ENCODE measurements at places on chromosomes 6 and 20. TPM values are rescaled to one million over a fixed set of nuclear protein-coding genes. Genes with fewer than 3 reads are reported as not detected.

The ENPP4 gene
- total RNA-seq: 17.1 TPM

The SALL4 gene
- 0.07 TPM for total RNA-seq

The LINC00237 gene
- not detected for total RNA-seq

The BPI gene
- 0.30 TPM for total RNA-seq

The FOXS1 gene
- 23.1 TPM for total RNA-seq

The NANP gene
- 7.0 TPM for total RNA-seq

All from smooth muscle cell of the pulmonary artery (primary cell).